ENCODE measurements at places on chromosomes 12 and 14.
A peak's percentile ranks its signal among the peaks of the same experiment; 100 is the strongest.

DNA sequence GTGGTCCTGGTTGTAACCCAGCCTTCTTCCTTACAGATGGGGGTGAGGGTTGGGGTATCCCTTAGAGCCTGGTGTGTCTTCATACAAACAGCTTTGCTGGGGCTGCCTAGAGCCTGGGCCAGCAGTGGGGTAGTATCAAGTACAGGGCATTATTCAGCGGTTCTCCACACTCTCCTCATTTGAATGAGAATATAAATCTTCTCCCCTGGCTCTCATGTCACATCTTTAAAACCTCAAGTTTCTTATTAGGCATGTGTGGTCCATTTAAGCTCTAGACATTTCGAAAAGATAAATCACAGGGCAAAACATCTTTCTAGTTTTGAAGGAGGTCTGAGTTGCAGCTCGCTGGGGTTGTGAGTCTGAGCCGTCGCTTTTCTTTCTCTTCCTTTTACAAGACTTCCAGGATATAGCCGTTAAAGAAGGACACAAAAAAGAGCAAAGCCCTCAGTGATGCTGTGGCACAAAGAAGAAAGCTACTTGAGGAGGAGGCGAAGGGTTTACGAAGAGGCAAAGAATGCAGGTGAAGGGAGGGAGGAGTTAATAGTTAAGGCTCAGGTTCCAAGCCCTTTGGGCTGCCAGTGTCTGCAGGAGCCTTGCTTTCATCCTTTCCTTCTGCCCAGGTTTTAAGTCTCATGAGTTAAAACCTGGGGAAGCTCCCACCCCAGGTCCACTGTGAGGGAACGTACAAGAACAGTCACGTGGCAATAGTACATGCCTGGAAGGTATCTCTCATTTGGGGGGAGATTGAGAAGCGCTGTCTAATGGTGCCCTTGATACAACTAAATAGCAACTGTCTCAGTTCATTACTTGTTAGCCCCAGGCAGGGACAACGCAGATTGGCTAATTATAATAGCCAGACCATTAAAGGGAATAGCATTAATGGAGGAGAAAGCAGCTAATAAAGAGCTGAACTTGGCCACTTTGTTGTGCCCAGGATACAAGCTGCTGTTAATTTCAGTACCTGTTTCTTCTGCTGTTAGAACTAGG lies 94.2 kb downstream of the ETV6 start:
- DNase-seq: no peak

DNA sequence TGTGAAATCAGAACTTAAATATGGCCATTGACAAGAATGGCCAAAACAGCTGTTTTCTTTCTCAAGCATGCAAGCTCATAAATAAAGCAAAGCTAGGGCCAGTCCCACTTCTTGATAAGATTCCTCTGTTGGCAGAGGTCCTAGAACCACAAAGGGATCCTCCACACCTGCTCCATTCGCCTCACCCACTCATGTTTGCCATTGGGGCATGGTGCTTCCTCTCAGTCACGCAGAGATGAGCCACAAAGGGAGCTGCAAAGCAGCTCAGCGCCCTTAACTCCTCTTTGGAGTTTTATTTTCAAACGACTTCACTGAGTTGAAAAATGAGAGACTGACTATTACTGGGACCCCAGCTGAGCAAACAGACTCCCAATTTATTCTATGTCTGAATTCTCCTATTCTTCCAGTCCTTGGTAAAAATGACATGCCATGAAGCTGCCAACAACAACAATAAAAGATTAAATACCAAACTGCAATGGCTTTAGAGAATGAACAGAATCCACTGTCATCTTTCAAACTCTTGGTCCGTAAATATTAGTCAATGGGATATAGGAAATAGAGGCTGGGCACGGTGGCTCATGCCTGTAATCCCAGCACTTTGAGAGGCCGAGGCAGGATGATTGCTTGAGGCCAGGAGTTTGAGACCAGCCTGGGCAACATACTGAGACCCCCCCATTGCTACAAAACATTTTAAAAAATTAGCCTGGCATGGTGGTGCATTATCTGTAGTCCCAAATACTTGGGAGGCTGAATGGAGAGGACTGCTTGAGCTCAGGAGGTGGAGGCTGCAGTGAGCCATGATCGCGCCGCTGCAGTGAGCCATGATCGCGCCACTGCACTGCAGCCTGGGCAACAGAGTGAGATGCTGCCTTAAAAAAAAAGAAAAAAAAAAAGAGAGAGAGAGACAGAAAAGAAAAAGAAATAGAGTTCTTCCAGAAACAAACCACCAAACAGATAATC lies 16.4 kb downstream of the MANSC1 start:
- peak; percentile 76 for DNase-seq

DNA sequence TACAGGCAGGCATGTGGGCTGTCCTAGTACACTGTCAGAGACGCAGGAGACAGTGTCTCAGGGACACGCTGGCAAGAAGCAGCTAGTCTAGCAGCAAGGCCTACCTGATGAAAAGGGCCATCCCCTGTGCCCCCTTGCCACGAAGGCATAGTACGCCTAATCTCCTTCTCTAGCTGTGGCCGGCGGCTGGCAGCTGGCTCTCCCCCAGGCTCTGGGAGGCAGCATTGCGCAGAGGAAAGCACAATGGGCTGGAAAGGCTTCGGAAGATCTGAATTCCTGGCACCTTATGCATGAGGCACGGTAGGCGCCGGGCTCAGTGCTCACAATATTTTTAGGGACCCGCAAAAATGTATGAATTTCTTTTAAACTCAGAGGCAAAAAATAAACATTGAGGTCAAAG lies 16.0 kb upstream of the PLEKHH1 start:
- no peak for DNase-seq

GRCh38 chr12:65045269-65045668 lies 75.8 kb downstream of the WIF1 start:
- no peak for DNase-seq

DNA sequence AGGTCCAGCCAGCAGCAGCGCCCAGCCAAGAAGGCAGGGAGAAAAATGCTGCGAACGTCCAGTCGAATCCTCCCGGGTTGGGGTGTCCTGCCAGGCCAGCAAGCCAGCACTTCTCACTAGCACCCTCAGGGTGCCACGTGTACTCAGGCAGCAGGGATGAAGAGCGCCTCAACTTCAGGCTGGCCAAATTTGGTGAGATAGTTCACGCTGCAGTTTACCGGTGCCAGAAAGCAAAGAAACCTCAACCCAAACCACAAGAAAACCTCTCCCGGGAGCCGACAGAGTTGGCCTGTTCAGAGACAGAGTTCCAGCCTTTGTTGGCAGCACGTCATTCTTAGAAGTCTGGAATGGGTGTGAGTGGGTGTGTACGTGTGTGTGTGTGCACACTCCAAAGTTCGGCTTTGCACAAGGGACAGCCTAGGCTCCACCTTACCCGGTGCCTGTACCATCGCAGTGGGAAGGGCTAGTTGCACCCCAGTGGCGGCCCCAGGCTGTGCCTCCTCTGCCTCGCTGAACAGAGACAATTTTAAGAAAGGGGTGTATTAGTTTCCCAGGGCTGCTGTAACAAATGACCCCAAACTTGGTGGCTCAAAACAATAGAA lies 42.1 kb downstream of the ELK3 start:
- no peak for DNase-seq

GRCh38 chr12:32574585-32574984 lies 104.5 kb upstream of the DNM1L start:
- no peak for DNase-seq

DNA sequence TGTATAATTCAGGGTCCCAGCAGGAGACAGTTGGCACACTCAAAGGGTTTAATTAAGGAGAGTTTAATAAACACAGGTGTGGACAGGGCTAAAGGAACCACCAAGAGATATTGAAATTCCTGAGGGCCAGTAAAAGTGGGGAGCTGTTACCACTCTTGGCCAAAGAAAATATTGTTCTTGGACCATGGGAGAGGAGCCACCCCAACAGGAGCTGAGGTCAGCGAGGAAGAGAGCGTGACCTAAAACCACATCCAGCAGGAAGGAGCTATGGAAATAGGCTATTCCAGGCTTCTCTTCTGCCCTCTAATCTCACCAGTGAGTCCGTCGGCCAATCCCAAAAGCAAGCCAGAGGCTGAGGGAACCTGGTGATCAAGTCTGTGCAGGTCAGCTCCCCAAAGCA lies 390.8 kb downstream of the MED13L start:
- DNase-seq: no peak

GRCh38 chr14:24693353-24693737 lies 59.4 kb upstream of the GZMB start:
- no peak for DNase-seq

DNA sequence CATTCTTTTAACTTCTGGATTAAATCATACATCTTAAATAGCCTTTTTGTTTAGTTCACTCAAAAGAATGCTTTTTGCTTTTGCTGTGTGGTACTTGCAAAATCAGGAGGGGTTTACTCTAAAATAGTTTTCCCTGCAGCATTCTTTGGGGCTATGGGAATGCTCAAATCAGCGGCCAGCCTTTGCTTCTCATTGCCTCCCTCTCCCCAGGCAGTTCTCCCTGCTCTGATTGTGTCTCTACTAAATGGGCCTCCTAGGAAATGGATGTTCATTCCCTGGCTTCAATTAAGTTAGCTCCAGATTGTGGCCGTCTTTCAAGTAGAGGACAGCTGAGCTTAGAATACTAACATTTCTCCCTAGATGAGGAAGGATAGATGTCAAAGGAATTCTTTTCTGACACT lies 4.4 kb downstream of the TULP3 start:
- DNase-seq: no peak

Data from NCI-H510A treated with DMSO at 0.1 percent for 48 hours (cell line).